ENCODE measurements at places on chromosomes 5 and 9.

DNA sequence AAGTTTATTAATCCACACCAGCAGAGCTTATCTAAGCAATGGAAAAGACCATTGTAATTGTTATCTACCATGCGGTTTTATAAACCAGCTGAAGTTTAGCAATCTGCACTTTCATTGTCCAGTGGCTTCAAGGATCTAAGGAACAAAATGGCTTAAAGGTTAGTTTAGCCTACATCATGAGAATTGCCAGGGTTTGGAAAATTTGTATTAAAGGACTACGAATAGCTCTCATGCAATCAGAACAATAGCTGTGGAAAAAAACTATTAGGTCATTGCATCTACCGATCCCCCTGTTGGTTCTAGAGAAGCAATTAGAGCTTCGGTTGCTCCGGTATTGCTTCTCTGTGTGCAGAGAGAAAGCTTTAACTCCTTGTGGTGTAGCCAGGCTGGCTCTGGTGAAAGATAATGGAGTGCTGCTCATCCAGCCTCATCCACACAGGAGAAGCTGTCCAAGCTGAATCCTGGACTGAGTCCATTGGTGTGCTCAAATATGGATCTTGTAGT lies 86.3 kb upstream of the SLC12A2 start:
- no peak for DNase-seq

- no peak for DNase-seq
Observed at GRCh38 chr5:143023411-143024096, 253.4 kb downstream of the ARHGAP26 start.

DNA sequence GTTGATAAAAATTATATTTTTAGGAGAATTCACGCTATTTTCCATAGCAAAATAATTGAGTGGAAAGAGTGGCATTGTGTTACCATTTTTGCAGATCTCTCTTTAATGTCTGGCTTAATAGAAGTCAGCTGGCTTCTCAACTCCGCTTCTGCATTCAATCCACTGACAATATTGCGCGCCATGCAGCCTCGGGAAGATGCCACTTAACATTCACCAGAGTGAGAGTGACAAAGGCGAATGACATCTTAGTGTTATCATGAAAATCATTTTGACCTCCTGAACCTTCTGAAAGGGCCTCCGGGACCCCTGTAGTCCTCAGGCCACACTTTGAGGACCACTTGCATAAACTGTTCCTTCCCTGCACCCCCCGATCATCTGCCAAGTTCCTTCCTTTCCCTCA lies 80.1 kb upstream of the ORM1 start:
- no peak for DNase-seq

- DNase-seq, result no peak
Observed at GRCh38 chr9:10062629-10063395, 550.0 kb downstream of the PTPRD start.

- DNase-seq, result no peak
Observed at GRCh38 chr5:72673623-72674022, 142.8 kb upstream of the TNPO1 start.

DNA sequence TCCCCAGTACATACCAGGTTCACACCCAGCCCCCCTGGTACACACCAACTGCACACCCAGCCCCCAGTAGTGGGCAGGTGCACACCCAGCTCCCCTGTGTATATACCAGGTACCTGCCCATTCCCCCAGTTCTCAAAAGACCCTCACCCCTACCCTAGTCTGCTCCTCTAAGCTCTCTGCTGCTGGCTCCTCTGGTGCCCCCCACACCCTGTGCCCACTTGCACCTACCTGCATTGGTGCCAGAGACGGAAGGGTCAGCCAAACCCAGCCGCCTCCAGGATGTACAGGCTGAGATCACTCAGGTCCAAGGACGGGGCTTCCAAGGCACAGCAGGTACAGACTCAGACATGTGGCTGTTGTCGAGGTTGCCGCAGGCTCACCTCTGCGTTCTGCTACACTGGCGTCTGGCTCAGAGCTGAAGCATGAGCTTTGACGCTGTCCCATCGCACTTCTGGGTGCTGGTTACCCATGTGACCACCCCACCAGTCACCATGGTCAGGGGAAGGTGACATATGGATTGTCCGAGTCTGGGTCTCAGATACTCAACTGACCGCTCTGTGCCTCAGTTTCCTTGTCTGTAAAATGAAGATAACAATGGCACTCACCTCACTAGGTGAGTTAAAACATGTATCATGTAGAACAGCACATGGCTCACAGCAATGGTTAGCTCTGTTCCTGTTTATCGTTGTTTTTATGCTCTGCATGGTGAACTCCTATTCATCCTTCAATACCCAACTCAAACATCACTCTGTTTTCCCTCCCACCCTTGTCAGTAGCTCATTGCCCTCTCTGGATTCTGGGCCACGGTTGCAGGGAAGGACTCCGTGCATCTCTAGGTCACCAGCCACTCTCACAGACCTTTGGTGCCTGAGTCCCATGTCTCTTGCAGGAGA lies 45.3 kb upstream of the SUSD3 start:
- no peak for DNase-seq

DNA sequence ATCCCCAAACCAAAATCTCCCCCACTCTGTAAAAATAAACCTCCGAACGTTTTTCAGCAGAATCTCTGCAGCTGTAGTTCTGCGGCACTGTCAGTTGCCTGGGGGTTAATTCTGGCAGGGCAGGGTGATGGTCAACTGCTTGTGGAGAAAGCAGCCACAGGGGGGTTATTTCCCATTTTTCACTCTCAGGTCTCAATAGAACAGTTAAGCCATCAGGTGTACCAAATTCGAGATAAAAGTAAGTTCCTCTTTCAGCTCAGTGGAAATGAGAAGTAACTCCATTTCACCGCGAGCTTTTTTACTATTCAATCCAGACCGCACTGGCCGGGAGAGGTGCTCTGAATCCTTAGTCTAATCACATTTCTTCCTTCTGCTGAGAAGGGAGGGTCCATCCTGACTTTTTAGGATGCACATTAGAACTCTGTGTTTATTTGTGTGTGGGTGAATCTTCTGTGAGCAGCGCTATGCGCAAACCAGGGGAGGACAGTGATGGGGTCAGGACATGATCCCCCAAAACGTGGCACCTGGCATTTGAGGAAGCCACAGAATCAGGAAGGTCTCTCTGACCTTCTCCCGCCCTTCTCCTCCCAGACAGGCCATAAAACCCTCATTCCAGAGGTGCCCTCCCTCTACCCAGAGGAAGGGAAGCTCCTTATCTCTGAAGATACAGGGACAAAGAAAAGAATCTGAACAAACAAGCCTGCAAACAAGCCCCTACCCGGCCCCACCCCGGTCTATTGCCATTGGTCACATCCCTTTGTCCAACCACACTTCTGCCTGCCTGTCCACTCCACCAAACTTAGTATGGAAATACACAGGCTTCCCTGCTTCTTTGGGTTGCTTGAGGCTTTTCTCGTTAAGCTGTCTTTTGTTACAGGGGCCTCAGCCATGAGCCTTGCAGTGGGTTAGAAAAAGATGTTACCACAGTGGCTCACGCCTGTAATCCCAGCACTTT lies 229.0 kb downstream of the ROR2 start:
- DNase-seq, result no peak

DNA sequence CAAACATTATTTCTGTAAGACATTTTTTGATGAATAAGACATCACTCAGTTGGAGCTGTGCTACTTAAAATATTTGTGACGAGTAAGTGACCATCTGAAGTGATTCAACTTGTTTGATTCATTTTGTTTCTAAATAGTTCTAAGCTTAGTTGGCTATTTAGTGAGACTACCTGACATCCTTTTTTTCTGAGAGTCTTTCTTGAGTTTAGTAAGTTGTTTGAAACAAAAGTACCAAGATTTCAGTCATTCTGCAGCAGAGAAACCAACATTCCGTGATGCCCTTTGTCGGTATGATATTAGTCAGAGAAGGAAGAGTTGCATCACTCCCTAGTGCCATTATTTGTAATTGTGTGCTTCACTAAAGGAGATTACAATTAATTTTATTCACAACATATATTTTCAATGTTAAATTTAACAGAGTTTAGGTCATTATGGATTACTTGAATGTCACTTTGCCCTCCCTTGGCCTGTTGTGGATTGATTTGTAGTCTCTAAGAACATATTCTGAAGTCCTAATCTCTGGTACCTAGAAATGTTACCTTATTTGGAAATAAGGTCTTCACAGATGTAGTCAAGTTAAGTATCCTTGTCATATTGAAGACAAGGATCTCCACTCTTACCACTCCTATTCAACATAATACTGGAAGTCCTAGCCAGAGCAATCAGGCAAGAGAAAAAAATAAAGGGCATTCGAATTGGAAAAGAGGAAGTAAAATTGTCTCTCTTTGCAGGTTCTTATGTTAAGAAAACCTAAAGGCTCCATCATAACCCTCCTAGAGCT lies 212.2 kb downstream of the PCSK1 start:
- no peak for DNase-seq

DNA sequence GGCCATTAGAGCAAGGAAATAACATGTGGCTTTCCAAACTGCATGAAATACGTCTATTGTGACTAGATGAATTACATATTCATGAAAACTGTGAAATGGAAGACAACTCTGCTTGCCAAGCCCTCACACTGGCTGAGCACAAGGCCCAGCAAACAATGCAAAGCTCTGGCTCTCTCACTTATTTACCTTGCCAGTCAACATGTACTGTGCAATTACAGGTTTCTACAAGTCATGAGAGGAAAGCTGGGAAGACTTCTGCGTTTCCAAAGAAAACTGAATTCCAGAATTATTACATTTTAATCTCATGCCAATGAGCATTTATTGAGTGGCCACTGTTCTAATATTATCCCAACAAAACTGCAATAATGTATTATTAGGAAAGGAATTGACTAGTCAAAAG lies 12.1 kb upstream of the C5orf63 start:
- DNase-seq, result no peak

- no peak for DNase-seq
Observed at GRCh38 chr9:83965350-83966208, 14.4 kb downstream of the HNRNPK start.

GRCh38 chr5:15702102-15702501 lies 202.1 kb downstream of the FBXL7 start:
- DNase-seq, result no peak

GRCh38 chr5:181280251-181280762 lies 19.4 kb upstream of the TRIM52 start:
- no peak for DNase-seq

GRCh38 chr9:117957267-117957666 lies 253.1 kb downstream of the TLR4 start:
- no peak for DNase-seq

DNA sequence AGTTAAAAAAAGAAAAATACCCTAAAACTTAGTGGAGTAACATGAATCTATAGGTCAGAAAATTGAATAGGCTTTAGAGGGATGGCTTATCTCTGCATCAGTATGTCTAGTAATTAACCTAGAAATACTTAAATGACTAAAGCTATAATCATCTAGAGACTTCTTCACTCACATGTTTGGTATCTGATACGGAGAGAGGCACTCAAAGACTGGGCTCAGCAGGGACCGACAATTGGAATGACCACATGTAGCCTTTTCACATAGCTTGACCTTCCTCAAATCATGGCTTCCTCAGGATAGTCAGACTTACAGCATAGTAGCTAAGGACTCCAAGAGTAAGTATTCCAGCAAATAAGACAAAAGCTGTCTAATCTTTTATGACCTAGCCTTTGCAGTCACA lies 105.3 kb upstream of the RORB start:
- no peak for DNase-seq

- DNase-seq, result no peak
Observed at GRCh38 chr5:59357381-59357977, 536.0 kb downstream of the PDE4D start.

- DNase-seq, result no peak
Observed at GRCh38 chr5:129459450-129459776, 685 bp upstream of the ADAMTS19 start.

GRCh38 chr9:111005746-111006470 lies 32.4 kb downstream of the LPAR1 start:
- no peak for DNase-seq

- DNase-seq, result no peak
Observed at GRCh38 chr5:103452089-103452488, 110.5 kb downstream of the NUDT12 start.

- DNase-seq, result no peak
Observed at GRCh38 chr9:101307524-101308213, 77.1 kb downstream of the BAAT start.

GRCh38 chr5:68224509-68225187 lies 9.1 kb downstream of the PIK3R1 start:
- DNase-seq, result no peak

- DNase-seq, result no peak
Observed at GRCh38 chr5:168469816-168470215, 16.5 kb upstream of the RARS1 start.

- no peak for DNase-seq
Observed at GRCh38 chr9:127540664-127541041, 71.4 kb upstream of the STXBP1 start.

Data from activated T-cell treated with anti-CD3 and anti-CD28 coated beads for 24 hours (primary cell).